ENCODE measurements at places on chromosomes 1 and 21. TPM values are rescaled to one million over a fixed set of nuclear protein-coding genes. Genes with fewer than 3 reads are reported as not detected.

LRRC38 gene
- polyA plus RNA-seq: not detected

PRDX6 gene
- 563 TPM for polyA plus RNA-seq

S100B gene
- 2.6 TPM for polyA plus RNA-seq

ROR1 gene
- polyA plus RNA-seq: 0.77 TPM

SAMD13 gene
- 2.9 TPM for polyA plus RNA-seq

PGLYRP4 gene
- not detected for polyA plus RNA-seq

PROK1 gene
- not detected for polyA plus RNA-seq

PNRC2 gene
- polyA plus RNA-seq: 86.3 TPM
